Panc1 (cell line): ENCODE measurements at places on chromosomes 12 and 14. TPM values are rescaled to one million over a fixed set of nuclear protein-coding genes. Genes with fewer than 3 reads are reported as not detected.

The PLXNC1 gene
- 0.57 TPM for total RNA-seq

DNA sequence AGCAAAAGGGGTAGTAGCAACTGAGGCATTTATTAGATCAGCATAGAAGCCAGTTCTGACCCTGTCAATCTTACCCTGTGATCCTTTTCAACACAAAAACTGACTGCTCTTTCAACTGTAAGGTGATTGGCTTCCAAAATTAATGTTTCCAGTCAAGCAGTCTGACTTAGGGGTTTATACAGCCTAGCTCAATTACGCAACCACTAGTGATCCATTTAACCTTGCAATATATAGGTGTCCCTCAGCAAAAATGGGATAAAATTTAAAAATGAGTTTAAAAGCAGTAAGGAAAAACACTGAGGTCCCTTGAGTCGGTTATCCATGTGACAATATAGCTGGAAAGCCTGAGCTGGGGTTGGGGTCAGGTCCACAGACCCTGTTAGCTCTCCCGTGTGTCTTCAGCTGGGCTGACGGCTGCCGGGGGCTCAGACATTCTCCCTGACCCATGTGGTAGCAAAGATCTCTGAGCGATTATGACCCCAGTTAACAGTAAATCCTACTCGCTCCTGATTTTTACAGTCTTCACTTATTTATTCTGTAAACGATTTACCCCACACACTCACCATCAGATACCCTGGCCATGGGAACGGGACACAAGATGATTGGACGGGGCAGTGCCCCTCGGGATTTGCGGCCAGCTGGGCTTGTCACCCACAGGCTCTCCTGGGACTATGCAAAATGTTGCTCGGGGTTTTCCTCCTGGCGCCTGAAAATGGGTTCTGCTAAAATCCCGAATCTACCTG lies 16.6 kb downstream of the ADGRD1 start:
- H3K4me1 ChIP-seq = no peaks in the 10 kb centered on the region; the same call in 1 of the 2 replicates
- no peaks in the 10 kb centered on the region for H3K36me3 ChIP-seq
- H3K27me3 ChIP-seq = peaks cover 12% of the 10 kb centered on the region
- H3K4me3 ChIP-seq = no peak overlapping the region

GRCh38 chr12:57146092-57146491 lies 1.3 kb downstream of the LRP1-AS start:
- no peaks in the 10 kb centered on the region for H3K4me1 ChIP-seq
- no peaks in the 10 kb centered on the region for H3K36me3 ChIP-seq
- DNase-seq = no peak

The TAS2R19 gene
- total RNA-seq = 1.1 TPM

The STAB2 gene
- not detected for total RNA-seq

The OVCH1 gene
- total RNA-seq = not detected

GRCh38 chr12:56676851-56677580 lies 11.1 kb downstream of the PTGES3 start:
- no peak for DNase-seq
- H3K36me3 ChIP-seq = peaks cover 3% of the 10 kb centered on the region; the same call in 1 of the 2 replicates
- no peaks in the 10 kb centered on the region for H3K27me3 ChIP-seq
- no peak overlapping the region for H3K27ac ChIP-seq

- no peaks in the 10 kb centered on the region for H3K36me3 ChIP-seq
- DNase-seq = no peak
- H3K4me3 ChIP-seq = no peak overlapping the region
- no peaks in the 10 kb centered on the region for H3K27me3 ChIP-seq
- no peaks in the 10 kb centered on the region for H3K4me1 ChIP-seq
- no peak overlapping the region for H3K27ac ChIP-seq
Measured at GRCh38 chr12:42868291-42868690, 278.7 kb upstream of the PRICKLE1 start.

GRCh38 chr12:96907671-96908422 lies 790 bp downstream of the NEDD1 start:
- H3K27me3 ChIP-seq = no peaks in the 10 kb centered on the region
- peaks cover 14% of the 10 kb centered on the region for H3K4me1 ChIP-seq
- H3K4me3 ChIP-seq = peak overlapping the region; percentile 98
- H3K27ac ChIP-seq = peak overlapping the region; percentile 93
- H3K36me3 ChIP-seq = 0 out of 2 replicates have a peak, but pooled peaks cover 2% of the 10 kb centered on the region

DNA sequence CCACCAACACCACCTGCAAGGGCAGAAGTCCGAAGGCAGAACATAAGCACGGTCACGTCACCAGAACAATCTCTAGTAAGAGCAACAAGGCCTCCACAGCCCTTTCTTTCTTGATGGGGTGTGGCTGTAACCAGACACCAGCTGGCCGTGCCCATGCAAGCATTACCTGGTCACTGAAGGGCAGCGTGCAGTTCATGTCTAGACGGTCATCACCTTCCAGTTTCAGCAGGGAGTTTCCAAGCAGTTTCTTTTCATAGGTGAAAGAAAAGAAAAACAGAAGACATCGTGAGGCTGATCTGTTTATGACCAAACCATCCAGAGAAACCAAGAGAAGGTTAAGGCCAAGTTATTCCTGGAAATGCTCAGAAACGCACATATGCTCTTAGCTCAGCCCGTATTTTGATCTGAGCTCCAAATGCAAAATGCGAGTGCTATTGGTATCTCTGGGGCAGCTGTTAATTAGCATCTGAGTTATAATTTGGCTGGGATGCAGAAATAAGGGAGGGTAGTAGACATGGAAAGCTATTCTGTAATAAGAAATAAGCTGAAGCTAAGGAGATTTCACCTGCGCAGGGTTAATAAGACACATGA lies 42.5 kb downstream of the PRKAB1 start:
- H3K4me3 ChIP-seq = no peak overlapping the region
- H3K27ac ChIP-seq = no peak overlapping the region
- no peaks in the 10 kb centered on the region for H3K27me3 ChIP-seq
- no peaks in the 10 kb centered on the region for H3K4me1 ChIP-seq
- H3K36me3 ChIP-seq = peaks cover 15% of the 10 kb centered on the region

GRCh38 chr12:53346491-53346890 lies 10.3 kb upstream of the SP7 start:
- H3K4me3 ChIP-seq = no peak overlapping the region
- no peak for DNase-seq
- H3K27me3 ChIP-seq = no peaks in the 10 kb centered on the region
- H3K36me3 ChIP-seq = no peaks in the 10 kb centered on the region; the same call in 1 of the 2 replicates

DNA sequence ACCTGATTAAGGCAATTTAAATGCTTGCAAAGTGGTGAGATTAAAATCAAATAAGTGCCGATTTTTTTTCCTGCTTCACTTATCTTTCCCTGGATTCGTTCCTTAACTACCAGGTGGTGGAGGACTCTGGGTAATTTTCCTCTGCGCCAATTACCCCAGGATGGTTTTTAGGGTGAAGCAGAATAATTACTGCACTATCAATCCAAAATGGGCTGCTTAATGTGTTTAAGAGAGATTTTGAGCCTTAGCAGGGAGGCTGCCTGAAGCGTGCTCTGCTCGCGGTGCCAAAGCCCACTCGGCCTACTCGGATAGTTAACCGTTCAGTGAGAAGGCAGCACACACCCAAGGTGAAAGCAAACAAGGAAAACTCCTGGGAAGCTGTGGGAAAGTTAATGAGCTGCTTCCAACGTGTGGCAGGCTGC lies 274.9 kb upstream of the LMO3 start:
- DNase-seq = no peak
- 0 out of 2 replicates have a peak overlapping the region, but pooled peaks have one; percentile 5 for H3K4me3 ChIP-seq
- H3K27me3 ChIP-seq = no peaks in the 10 kb centered on the region
- no peaks in the 10 kb centered on the region for H3K4me1 ChIP-seq
- no peaks in the 10 kb centered on the region for H3K36me3 ChIP-seq
- H3K27ac ChIP-seq = no peak overlapping the region

DNA sequence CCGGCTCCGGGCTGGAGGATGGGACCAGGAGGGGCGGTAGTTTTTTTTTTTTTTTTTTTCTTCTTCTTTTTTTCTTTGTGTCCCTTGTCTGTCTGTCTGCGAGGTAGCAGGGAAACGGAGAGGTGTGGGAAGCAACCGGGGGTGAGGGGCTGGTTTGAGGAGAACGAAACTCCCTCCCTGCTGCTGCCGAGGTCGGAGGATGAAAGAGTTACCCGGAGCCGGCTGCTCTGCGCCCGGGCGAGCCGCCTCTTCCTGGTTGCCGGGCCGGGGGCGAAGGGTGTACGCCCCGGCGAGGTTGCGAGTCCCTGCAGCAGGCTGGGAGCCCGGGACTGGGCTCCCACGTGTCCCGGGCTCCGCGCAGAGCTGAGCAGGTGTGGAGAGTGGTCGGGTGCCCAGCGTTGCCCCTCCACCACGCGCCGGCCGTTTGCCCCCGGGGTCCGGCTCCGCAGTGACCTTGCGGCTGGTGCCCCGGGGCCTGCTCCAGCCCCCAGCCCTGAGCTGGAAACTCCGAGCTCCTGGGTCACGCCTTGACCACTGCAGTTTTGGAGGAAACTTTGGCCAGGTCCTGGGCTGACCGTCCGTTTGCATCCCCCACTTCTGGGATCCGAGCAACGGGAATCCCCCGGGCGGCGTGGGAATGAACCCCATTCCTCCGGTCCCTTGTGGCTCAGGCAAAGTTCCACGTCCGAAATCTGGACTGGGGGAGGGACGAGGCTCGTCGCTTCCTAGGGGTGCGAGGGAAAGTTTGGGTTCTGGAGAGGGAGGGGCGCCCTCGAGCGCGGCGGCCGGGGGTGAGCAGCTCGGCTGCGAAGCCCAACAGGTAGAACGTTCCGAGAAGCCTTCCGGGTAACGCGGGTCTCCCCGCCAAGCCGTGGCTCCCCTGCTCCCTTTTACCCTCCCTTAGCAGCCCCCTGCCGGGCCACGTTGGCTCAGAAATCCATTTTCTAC lies 1.3 kb downstream of the CHST11 start:
- peaks cover 13% of the 10 kb centered on the region for H3K4me1 ChIP-seq
- H3K27ac ChIP-seq = peak overlapping the region; percentile 78
- H3K36me3 ChIP-seq = no peaks in the 10 kb centered on the region
- DNase-seq = no peak
- H3K4me3 ChIP-seq = peak overlapping the region; percentile 55

- H3K36me3 ChIP-seq = no peaks in the 10 kb centered on the region
- DNase-seq = no peak
- H3K4me1 ChIP-seq = no peaks in the 10 kb centered on the region
- H3K27me3 ChIP-seq = no peaks in the 10 kb centered on the region
- H3K4me3 ChIP-seq = no peak overlapping the region
Measured at GRCh38 chr14:39558525-39558924, 126.3 kb upstream of the FBXO33 start.

GRCh38 chr12:50626026-50626425 lies 121.2 kb downstream of the DIP2B start:
- H3K27me3 ChIP-seq = no peaks in the 10 kb centered on the region
- no peak for DNase-seq
- no peak overlapping the region for H3K4me3 ChIP-seq
- H3K27ac ChIP-seq = no peak overlapping the region

GRCh38 chr14:98633380-98633779 lies 638.6 kb downstream of the BCL11B start:
- no peak overlapping the region for H3K4me3 ChIP-seq
- no peaks in the 10 kb centered on the region for H3K27me3 ChIP-seq
- no peak for DNase-seq

DNA sequence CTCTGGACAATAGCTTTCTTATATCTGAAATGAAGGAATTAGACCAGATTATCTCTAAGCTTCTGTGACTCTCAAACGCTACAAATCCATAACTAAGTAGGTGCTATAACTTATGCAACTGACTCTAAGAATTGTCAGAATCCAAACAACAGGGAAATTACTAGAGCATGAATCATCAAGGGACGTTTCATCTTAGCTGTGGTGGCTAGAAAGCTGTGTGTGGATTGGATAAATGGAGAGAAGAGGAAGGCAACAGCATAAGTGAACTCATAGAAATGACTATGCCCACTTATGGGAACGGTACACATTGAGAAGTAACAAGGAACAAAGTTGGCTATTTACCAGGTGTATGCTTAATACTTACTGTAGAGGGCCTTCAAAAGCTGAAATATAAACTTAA lies 96.0 kb upstream of the NEDD1 start:
- no peaks in the 10 kb centered on the region for H3K36me3 ChIP-seq
- no peaks in the 10 kb centered on the region for H3K27me3 ChIP-seq
- peak; percentile 8 for DNase-seq
- no peak overlapping the region for H3K27ac ChIP-seq
- no peaks in the 10 kb centered on the region for H3K4me1 ChIP-seq
- H3K4me3 ChIP-seq = no peak overlapping the region

- DNase-seq = no peak
- no peaks in the 10 kb centered on the region for H3K36me3 ChIP-seq
- H3K27ac ChIP-seq = no peak overlapping the region
- no peaks in the 10 kb centered on the region for H3K4me1 ChIP-seq
- 0 out of 2 replicates have a peak, but pooled peaks cover under 1% of the 10 kb centered on the region for H3K27me3 ChIP-seq
- no peak overlapping the region for H3K4me3 ChIP-seq
Measured at GRCh38 chr14:56172571-56172971, 54.4 kb downstream of the PELI2 start.

DNA sequence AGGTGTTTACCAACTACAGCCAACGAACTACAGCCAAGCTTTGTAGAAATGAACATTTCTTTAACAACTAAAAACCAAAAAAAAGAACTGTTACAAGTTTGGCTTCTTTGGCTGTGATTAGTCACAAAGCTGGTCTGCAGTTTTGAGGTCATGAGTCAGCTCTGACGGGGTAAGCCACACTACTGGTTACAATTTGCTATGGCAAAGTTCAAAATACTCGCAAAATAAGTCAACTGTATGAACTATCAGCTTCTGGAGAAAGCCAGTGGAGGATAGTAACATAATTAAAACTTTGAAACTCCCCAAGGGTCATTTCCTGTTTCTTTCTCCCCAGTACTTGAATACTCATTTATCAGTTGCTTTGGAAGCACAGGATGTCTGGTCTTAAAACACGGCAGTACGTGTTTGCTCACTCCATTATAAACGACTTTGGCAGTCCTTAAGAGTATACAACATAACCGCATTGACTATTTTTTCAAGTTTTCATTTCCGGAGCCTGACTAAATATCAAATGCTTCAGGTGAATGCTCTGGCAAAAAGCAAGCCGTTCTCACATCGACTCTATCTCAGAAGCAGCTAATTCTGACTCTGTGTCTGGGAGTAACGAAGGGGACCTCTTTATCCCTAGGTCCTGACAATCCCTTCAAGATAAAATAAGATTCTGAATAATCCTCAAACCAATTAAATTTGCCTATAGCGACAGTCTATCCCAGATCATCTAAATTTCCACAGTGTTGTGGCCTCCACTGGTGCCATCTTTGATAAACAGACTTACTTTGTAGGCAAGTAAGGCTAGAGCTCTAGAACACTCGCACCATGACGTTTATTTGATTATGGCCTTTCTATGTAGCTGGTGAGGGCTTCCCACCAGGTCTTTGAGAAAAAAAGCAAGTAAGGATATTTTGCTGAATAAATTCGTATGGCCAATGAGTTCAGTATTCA lies 10.6 kb downstream of the PHLDA1 start:
- peaks cover 75% of the 10 kb centered on the region for H3K4me1 ChIP-seq
- H3K27me3 ChIP-seq = no peaks in the 10 kb centered on the region
- DNase-seq = no peak
- peak overlapping the region; percentile 100 for H3K27ac ChIP-seq
- no peaks in the 10 kb centered on the region for H3K36me3 ChIP-seq
- no peak overlapping the region for H3K4me3 ChIP-seq

GRCh38 chr14:78164226-78164853 lies 5.8 kb upstream of the NRXN3 start:
- no peaks in the 10 kb centered on the region for H3K4me1 ChIP-seq
- DNase-seq = no peak
- H3K4me3 ChIP-seq = no peak overlapping the region
- H3K27me3 ChIP-seq = peaks cover 7% of the 10 kb centered on the region; the same call in 1 of the 2 replicates
- no peaks in the 10 kb centered on the region for H3K36me3 ChIP-seq

The HNF1A gene
- 0.26 TPM for total RNA-seq

GRCh38 chr12:130572553-130572952 lies 143.5 kb downstream of the RIMBP2 start:
- H3K27ac ChIP-seq = no peak overlapping the region
- H3K4me1 ChIP-seq = no peaks in the 10 kb centered on the region
- H3K4me3 ChIP-seq = no peak overlapping the region
- H3K27me3 ChIP-seq = no peaks in the 10 kb centered on the region

The RTN1 gene
- 0.05 TPM for total RNA-seq
